Panc1 (cell line): ENCODE measurements at places on chromosomes 11 and 22. TPM values are rescaled to one million over a fixed set of nuclear protein-coding genes. Genes with fewer than 3 reads are reported as not detected.

MMP7 gene
- total RNA-seq, result 2.7 TPM

LARGE2 gene
- 1.4 TPM for total RNA-seq

FAM83F gene
- 0.05 TPM for total RNA-seq

RAG2 gene
- 0.10 TPM for total RNA-seq

FADS1 gene
- total RNA-seq, result 186 TPM

SCT gene
- not detected for total RNA-seq

DNA sequence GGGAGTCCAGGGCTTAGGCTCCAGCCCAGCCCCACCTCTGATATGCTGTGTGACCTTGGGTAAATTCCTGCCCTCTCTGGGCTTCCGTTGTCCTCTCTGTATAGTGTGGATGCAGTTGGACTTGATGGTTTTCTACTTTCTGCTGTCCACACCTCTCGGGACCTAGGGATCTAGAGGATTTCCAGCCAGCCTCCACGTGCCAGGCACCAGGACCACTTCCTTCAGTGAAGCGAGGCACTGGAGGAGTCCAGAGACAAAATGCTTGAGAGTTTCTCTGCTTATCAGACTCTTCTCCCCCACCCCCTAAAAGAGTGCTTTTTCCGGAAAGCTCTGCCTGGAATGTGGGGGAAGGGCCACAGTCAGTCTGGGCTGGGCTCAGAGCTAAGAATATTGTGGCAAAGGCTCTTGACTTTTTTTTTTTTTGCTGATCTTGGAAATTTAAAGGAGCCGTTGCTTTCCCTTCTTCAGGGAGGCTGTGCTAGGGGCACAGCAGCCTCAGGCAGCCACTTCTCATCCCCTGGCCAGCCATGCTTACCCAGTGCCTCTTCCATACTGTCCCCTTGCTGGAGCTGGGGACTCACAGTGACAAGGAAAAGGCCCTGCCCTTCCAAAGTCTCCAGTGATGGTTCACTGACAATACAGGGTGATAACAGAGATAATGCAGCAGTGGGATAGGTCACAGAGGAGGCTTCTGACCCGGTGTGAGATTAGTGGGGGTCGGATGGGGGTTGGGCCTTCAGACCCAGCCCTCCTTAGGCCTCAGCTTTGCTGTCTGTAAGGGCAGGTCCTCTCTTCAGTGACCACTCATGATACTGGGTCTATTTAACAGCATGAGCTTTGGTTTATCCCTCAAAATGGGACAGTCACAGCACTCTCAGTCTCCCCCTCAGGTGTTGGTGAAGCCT is 2.9 kb upstream of the SERPINH1 start:
- H3K36me3 ChIP-seq, result peaks cover 3% of the 10 kb centered on the region; the same call in 1 of the 2 replicates
- no peak overlapping the region for H3K4me3 ChIP-seq
- peaks cover 36% of the 10 kb centered on the region for H3K4me1 ChIP-seq
- no peaks in the 10 kb centered on the region for H3K27me3 ChIP-seq

DNA sequence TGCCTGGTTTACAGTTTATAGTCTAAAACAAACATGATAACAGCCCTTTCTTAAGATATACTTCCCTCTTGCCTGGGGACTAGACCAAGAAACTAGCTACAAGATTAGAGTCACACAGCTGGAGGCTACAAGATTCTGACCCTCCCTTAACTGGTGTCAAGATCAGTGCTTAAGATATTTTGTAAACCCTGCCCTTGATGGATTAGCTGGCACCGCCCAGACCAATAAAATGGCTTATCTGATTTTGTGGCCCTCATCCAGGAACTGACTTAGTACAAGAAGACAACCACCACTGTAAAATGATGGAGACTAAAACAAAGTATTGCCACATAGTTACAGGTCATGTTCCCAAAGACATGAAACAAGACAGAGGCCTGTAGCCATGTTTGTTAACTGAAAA is 53.4 kb downstream of the FAM181B start:
- no peak for DNase-seq
- H3K4me1 ChIP-seq, result peaks cover 3% of the 10 kb centered on the region; the same call in 1 of the 2 replicates
- no peak overlapping the region for H3K4me3 ChIP-seq
- H3K27ac ChIP-seq, result no peak overlapping the region
- no peaks in the 10 kb centered on the region for H3K36me3 ChIP-seq

DNA sequence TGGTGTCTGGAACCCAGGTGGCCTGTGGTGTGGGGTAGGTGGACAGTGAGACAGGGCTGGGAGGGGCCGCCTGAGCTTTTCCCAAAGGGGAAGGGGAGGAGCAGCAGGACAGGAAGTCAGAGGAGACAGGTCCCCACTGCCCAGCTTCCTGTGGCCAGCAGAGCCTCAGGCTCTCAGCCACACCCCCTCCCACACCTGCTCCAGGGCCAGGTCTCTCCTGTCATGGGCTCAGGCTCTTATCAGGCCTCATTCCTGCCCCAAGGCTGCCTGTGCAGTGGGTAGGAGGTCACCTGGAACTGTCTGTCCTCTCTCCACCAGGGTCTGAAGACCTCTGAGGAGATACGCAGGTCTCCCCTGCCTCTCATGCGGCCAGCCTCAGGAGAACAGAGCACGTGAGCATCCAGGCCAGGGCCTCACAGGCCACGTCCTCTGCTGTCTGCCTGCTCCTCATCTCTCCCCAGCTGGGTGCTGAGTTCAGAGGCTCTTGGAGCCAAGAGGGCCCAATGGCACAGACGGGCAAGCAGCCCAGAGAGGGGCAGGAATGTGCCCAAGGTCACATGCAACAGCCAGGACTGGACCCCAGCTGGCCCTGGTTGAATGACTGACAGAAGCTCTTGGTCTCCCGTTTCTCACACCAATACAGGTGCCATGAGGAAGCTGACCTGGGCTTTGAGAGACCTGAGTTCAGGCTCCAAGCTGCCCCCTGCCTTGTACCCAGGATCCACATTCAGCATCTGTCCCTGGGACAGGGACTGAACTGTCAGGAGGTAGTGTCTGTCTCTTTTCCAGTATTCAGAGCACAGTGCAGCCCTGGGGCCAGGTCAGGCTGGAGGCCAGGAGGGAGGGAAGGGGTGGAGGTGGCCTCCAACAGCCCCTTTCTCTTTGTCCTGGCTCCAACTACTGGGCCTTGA is 16.7 kb downstream of the STARD10 start:
- peaks cover 9% of the 10 kb centered on the region for H3K4me1 ChIP-seq
- H3K27me3 ChIP-seq, result no peaks in the 10 kb centered on the region
- DNase-seq, result no peak
- no peaks in the 10 kb centered on the region; the same call in 1 of the 2 replicates for H3K36me3 ChIP-seq

DNA sequence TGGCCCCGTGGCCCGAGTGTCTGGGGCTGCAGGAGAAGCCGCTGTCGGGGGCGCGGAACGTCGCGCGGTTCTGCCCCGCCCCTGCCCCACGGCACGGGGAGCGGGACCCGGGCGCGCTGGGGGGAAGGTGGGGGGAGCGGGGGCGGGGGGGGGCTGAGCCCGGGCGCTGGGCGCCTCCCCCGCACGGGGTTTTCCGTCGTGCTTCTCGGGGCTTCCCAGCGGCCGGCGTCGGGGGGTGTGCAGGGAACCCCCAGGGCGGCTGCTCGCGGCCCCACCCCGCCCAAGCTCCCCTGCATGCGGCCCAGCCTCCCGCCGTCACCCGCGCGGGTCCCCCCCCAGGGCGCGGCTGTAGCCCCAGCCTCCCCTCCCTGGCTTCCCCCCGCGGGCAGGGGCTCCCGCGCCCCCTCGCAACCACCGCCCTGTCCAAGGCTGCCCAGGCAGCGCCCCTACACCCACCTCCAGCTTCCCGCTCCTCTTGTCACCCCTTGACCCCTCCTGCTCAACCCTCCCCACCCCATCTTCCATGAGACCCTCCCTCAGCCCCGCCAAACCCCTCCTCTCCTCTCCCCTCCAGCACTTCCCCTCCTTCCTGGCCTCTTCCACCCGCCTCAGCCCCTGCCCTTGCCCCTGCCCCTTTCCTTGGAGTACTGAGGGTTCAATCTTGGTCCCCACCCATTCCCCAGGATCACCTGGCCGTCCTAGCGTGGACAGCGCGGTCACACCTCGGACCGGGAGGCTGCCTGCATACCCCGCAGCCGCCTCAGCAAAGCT is 1.7 kb downstream of the IL17REL start:
- H3K27me3 ChIP-seq, result no peaks in the 10 kb centered on the region
- H3K4me1 ChIP-seq, result peaks cover 36% of the 10 kb centered on the region
- H3K27ac ChIP-seq, result no peak overlapping the region
- no peaks in the 10 kb centered on the region for H3K36me3 ChIP-seq

GRCh38 chr22:38554281-38554680 is 15.7 kb downstream of the DMC1 start:
- no peak for DNase-seq
- H3K4me1 ChIP-seq, result no peaks in the 10 kb centered on the region
- H3K27me3 ChIP-seq, result no peaks in the 10 kb centered on the region
- H3K27ac ChIP-seq, result no peak overlapping the region

DNA sequence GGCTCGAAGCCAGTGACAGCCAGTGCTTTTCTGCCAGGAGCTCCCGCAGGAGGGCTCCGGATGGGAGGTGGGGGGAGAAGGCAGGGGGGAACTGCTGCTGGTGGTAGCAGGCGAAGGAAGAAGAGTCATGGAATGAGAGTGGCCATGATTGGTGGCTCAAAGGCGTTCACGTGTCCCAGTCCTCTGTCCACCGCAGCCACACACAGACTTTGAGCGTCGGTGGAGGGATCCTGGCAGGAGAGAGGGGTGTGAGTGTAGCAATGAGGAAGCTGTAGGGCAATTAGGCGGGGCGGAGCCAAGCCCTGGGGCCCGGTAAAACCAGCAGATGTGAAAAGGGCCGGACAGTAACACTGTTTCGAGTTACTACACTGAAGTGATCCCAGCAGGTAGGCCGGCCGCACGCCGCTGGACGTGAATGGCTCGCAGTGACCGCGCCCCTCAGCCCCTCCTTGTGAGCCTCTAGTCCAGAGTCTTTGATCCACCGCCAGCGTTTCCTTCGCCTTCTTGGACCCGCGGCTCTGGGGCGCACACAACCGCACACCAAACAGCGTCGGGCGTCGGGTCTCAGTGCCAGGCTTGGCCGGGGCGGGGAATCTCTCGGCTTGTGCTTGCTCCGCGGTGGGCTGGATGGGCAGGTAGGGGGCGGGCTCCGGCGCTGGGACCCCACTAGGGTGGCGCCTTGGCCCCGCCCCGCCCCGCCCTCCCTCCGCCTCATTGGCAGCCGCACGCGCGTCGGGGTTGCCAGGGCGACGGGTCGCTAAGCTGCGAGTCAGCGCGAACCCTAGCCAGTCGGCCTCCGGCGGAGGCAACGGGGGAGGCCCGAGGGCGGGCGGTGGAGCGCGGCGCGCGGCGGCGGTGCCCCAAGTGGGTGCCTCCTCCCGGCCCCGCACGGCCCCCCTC is at the start of gene LRRC10B:
TSS of gene LRRC10B (plus strand) at position 788 of the 900 bp plus-strand sequence. CDS start 250 bp downstream, outside the sequence.
- DNase-seq, result no peak
- H3K27ac ChIP-seq, result no peak within 1 kb of the TSS
- peaks cover 4% of the 10 kb centered on the region; the same call in 1 of the 2 replicates for H3K27me3 ChIP-seq
- H3K4me3 ChIP-seq, result no peak within 1 kb of the TSS

DNA sequence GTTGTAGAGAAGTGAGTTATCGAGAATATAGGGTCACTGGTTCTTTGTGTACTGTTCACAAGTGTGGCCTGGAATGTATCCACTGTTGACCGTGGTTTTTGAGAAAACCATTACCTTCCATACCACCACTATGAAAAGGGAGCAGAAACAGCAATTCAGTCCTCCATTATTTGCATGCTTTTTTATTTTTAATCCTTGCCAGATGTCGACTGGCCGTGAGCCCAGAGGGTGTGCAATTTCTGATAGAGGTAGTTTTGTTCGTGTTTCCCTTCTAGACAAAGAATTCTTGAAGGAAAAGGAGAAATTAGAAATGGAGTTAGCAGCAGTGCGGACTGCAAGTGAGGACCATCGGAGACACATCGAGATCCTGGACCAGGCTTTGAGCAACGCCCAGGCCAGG is 81.7 kb downstream of the AMOTL1 start:
- DNase-seq, result no peak
- H3K36me3 ChIP-seq, result no peaks in the 10 kb centered on the region; the same call in 1 of the 2 replicates
- H3K27me3 ChIP-seq, result no peaks in the 10 kb centered on the region
- no peaks in the 10 kb centered on the region for H3K4me1 ChIP-seq
- H3K27ac ChIP-seq, result no peak overlapping the region

- DNase-seq, result no peak
- H3K4me1 ChIP-seq, result no peaks in the 10 kb centered on the region
- no peaks in the 10 kb centered on the region for H3K27me3 ChIP-seq
- H3K27ac ChIP-seq, result no peak overlapping the region
- no peaks in the 10 kb centered on the region for H3K36me3 ChIP-seq
Measured at GRCh38 chr11:29452146-29452545, 564.7 kb downstream of the KCNA4 start.

GRCh38 chr22:28935713-28936112 is 52.3 kb downstream of the ZNRF3 start:
- H3K4me3 ChIP-seq, result no peak overlapping the region
- H3K4me1 ChIP-seq, result no peaks in the 10 kb centered on the region
- H3K27me3 ChIP-seq, result no peaks in the 10 kb centered on the region
- no peak overlapping the region for H3K27ac ChIP-seq
- no peak for DNase-seq
- H3K36me3 ChIP-seq, result no peaks in the 10 kb centered on the region

DNA sequence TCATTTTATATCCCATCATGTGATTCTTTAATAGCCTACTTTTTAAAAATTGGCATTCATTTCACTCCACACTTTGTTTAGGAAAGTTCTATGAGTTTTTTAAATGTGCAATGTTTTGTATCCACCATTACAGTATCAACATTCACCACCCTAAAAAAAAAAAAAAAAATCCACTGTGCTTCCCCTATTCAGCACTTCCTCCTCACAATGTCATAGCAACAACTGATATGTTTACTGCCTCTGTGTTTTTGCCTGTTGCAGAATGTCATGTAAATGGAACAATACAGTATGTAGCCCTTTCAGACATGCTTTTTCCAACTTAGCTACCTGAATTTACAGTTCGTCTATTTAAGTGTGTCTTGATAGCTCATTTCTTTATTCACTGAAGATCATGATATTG is 754.2 kb downstream of the FAM181B start:
- H3K4me1 ChIP-seq, result no peaks in the 10 kb centered on the region
- H3K27me3 ChIP-seq, result no peaks in the 10 kb centered on the region
- no peak for DNase-seq
- no peak overlapping the region for H3K27ac ChIP-seq

DNA sequence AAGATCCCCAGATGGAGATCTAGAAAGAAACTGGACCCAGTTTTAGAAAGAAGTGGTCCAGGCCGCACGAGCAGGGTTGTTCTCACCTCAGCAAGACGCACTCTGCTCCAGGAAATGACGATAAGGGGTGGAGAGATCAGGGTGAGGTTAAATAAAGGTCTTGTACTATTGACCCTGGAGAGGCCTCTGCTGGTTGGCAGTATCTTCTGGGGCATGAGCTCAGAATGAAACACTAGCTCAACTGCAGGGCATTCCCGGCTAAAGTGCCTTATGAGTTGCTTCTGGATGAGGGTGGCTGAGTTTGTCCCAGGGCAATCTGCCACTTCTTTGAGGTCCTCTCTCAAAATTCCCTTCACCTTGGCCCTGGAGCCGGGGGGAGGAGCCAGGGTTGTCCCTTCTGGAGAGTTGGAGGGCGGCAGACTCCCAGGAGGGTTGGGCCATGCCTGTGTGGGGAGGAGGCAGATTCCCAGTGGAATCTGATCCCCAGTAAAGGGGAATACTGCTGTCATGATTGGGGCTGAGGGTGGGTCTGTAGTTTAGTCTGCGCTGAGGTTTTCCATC is 10.9 kb downstream of the USP2 start:
- H3K4me1 ChIP-seq, result peaks cover 8% of the 10 kb centered on the region
- no peaks in the 10 kb centered on the region for H3K27me3 ChIP-seq
- no peak for DNase-seq
- H3K27ac ChIP-seq, result no peak overlapping the region
- H3K36me3 ChIP-seq, result no peaks in the 10 kb centered on the region

- no peaks in the 10 kb centered on the region for H3K36me3 ChIP-seq
- no peak for DNase-seq
- H3K4me3 ChIP-seq, result no peak overlapping the region
- no peaks in the 10 kb centered on the region for H3K4me1 ChIP-seq
Measured at GRCh38 chr22:20400606-20401375, 6.8 kb downstream of the ZNF74 start.
